Activated gamma-delta T cell treated with Interleukin-2 at 50 U/mL for 16 hours (primary cell): ENCODE measurements at places on chromosomes 5 and 9.
A peak's percentile ranks its signal among the peaks of the same experiment; 100 is the strongest.

DNA sequence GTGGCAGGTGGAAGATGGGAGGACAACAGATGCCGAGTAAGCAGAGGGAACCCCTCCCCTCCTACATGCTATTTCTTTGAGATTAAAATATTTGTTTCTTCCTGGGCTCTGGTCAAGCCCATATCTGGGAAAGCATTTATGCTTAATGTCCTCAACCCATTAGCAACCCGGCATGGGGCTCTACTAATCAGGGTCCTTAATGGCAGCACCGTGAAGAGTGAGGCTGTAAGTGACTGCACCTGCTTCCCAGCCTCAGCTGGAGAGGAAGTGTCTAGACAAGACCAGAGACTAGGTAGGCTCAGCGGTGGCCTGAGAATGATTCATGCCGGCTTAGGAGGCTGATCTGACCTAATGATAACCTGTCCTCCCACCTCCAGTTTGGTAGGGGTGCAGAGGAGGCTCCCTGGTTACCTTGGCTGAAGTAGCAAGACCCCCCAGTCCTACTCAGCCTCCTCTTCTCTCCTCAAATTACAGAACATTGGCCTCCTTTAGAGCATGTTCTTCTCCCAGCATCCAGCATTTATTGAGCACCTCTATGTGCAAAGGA is 61.3 kb upstream of the HSPA9 start:
- no peak for DNase-seq

- DNase-seq, result peak; percentile 52
Observed at GRCh38 chr5:181217111-181217802, 5.8 kb upstream of the TRIM41 start.

- no peak for DNase-seq
Observed at GRCh38 chr5:113205807-113206206, 229.0 kb downstream of the TSSK1B start.

- DNase-seq, result no peak
Observed at GRCh38 chr5:119840175-119840574, 210.8 kb downstream of the FAM170A start.

DNA sequence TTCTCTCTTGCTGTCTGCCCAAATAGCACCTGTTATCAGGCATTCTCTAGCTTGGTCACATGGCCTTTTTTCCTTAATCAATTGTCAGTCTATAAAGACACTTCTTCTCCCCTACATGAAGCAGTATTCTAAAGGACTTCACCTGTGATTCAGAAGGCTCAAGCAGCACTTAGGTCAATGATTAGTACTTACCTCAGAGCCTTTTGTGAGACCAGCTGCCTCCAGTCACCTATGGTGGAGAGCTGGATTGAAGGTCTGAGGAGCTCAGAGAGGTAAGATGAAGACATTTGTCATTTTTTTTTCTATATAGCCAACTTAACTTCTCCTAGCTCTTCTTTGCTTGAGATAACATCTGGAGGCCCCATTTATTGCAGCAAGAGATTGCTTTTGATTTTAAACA is 278.3 kb upstream of the PCSK5 start:
- DNase-seq, result no peak

GRCh38 chr5:110865400-110866094 is 126.7 kb downstream of the SLC25A46 start:
- no peak for DNase-seq

GRCh38 chr5:143592648-143593047 is 189.2 kb upstream of the NR3C1 start:
- no peak for DNase-seq

GRCh38 chr5:76690704-76691466 is 25.0 kb upstream of the F2R start:
- DNase-seq, result no peak

GRCh38 chr9:121744687-121745395 is 93.4 kb downstream of the DAB2IP start:
- no peak for DNase-seq

GRCh38 chr9:93183663-93184431 is at the start of gene WNK2:
Gene WNK2, plus strand, starts transcription at chr9:93184139. Its CDS starts 791 bp downstream, at chr9:93184930.
- DNase-seq, result peak; percentile 17

- no peak for DNase-seq
Observed at GRCh38 chr9:78239506-78239905, 3.6 kb downstream of the CEP78 start.

- no peak for DNase-seq
Observed at GRCh38 chr5:107812570-107813141, 141.9 kb upstream of the EFNA5 start.

DNA sequence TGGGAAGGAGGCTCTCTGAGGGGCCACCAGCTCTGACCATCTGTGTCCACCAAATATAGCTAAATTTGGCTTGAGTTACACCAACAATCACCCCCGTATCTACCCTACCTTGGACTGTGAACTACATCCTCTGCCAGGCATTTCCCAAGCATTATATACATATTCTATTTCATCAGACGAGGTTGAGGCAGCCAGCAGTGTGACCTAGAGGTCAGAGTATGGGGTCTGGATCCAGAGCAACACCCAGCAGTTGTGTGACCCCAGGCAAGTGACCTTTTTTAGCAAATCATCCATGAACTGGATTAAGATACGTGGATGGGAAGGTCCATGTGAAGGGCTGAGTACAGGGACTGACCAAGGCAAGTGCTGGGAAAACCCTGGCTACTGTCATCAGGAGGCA is 180.6 kb downstream of the HSPA4 start:
- DNase-seq, result no peak

DNA sequence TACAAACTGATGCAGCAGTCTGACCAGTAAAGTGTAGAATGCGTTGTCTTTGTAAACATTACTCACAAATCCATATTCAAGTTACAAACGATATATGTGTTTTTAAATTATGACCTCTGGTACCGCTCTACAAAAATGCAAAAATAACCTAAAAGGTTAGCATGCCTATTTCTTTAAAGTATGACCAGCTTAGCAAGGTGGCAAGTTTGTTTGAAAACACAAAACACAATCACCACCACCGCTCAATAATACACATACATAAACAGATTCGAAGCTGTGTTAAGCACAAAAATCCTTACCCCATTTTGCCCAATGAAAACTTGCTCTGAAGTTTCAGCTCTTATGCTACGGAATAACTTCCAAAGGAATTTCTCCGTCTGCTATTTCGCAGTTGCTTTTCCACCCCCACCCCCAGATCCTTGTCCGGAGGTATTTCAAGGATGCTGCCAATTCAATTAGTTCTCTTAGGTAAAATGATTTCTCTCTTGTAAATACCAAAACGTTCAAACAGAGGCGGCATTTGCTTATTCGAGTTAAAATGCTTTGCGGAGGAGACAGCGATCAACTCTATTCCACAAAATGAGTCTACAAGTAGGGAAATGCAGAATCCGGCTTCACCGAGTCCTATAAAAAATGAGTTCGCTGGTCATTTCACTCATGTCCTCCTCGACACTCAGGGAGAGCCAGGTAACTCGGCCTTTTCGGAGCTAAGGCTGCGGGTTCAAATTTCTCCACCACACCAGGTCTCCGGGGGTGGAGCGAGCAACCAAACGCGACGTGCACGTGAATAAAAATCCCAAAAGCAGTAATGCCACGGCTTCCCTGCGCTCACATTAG is 1.2 kb downstream of the HOMER1 start:
- DNase-seq, result no peak

DNA sequence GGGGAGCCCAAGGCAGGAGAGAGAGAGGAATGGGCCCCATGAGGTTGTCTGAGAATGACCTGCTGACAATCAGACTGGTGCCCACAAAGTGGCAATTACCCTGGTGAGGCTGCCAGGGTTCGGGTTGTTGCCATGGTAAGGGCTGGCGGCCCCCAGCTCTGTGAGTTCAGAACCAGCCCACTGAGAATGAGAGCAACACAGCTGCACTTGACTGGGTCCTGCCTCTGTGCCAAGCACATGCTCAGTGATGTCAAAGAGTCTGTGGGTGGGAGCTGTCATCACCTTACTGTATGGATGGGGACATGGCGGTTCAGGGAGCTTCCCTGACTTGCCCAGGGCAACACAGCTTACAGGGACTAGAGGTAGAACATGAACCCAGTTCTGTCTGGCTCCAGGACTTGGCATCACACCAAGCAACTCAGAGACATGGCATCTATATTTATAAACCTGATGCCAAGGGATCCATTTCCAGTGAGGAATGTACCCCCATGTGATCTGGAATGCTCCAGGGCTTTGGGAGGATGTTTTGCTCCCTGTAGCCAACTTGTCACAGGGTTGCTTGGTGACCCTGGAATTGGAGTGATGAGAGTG is 38.2 kb upstream of the TEX48 start:
- no peak for DNase-seq

DNA sequence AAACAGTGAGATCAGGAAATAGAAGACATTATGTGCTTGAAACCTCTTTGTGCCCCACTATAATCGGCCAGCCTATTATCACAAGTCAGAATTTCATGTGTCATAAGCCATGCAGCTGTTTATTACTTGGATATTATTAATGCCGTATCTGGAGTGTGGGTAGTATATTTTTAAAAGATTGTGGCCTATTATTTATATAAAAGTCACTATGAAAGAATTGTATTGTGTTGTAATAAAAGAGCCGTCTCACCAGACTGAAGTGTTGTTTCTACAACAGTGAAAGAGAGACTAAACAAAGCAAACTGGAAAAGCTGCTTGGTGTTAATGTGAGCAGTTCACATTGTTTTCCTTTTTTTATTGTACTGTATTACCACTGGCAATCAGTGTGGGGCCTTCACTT is 449.1 kb downstream of the PSAT1 start:
- DNase-seq, result no peak

GRCh38 chr9:125659954-125660353 is 47.1 kb downstream of the MAPKAP1 start:
- no peak for DNase-seq

DNA sequence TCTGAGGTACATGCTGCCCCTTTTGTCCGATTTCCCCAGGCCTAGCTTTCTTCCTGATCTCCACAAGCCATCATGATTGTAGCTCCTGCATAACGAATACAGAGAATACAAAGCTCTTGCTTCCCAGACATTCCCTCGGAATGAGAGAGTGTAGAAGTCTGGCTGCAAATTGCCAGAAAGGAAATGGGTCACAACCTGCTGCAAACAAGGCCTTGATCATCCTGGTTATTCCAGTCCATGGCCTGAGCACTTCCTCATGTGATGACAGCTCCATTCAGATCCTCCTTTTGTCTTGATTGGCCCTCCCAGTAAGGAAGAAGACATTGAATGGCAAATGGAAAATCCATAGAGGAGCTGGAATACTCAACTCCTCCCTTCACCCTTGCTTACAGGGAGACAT is 136.0 kb upstream of the ADRA1B start:
- DNase-seq, result no peak

GRCh38 chr9:135587658-135588057 is 26.1 kb downstream of the PAEP start:
- no peak for DNase-seq

- no peak for DNase-seq
Observed at GRCh38 chr9:101275769-101276250, 109.0 kb downstream of the BAAT start.

DNA sequence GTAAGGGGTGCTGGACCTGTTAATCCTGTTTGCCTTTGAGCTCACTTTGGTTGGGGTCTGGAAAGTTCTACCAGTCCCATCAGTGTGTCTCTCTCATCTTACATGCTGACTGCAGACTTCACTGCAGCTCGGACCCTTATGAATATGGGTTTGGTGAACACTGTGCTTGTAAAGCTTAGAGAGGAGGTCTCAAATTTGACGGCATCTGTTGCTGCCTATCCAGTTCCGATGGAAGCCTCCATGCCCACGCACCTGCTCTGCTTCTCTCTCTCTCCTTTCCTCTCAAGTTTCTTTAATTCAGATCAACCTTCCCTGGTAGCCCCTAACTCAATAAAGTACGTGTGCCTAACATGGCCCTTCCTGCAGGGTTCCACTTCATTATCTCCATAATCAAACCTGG is 217.9 kb downstream of the HSPA4 start:
- DNase-seq, result no peak

GRCh38 chr9:4489919-4490704 is at the start of gene SLC1A1:
Gene SLC1A1, plus strand, starts transcription at chr9:4490468. Its CDS starts 212 bp downstream, at chr9:4490680.
- DNase-seq, result no peak

DNA sequence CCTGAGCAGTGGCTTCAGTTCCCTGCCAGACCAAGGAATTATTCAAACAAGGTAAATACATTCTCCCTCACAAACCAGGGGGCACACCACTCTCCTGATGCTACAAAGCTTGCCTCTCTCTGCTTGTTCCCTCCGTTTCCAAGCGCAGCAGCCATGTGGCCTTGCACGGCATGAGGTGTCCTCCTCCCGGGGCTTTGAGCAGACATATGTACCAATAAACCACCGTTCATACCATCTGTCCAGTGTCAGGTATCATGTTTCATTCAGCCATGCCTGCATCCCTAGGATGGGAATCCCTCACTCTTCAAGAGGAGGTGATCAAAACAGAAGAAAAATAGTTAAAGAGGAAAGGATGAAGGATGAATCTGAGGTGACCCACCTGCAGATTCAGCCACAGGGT is 282.7 kb downstream of the ENC1 start:
- no peak for DNase-seq

DNA sequence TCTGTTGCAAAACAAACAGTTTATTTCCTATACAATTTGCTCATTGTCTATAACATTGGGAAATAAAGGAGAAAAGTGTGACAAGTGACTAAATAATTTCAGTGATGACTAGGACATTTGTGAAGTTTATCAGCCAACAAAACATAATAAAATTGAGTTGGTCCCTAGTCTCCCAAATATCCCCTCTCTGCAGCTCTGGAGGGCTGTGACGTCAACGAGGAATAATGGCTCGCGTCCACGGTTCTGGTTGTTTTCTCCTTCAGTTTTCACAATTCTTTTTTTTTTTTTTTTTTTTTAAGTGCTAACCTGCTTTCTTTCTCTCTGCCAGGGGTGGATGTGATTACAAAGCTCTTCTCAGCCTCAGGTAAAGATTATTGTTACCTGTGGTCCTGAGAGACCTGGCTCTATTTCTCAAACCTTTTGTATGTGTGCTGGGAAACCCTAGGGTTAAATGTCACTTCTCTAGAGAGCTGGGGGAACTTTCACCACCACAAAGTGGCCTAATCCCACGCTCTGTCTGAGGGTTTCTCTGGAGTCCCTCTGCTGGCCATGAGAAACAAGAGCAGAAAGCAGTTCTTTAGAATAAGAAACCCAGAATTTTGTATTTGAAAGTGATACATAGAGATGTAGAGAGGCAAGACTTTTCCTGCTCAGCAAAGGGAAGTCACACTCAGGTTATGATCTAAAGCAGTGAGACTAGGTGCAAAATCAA is 36.2 kb upstream of the ANKRD55 start:
- DNase-seq, result no peak

DNA sequence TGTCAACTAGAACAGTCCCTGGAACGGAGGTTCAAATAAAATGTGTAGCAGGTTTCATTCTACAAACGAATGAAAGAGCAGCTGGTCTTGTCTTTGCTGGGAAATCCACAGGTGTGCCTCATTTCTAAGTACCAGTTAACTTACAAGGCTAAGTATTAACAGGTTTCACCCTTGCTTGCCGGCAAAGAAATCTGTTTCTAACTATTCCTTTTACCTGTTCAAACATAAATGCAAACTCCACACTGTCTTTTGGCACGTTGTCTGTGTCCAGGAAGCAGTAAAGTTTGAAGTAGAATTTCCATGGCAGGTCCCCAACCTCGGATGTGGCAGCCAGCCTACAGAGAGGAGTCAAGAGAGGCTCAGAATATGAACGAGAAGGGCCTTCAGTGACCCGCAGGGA is 54.4 kb upstream of the RETREG1 start:
- no peak for DNase-seq
